ENCODE measurements at places on chromosomes 6 and 20.

- no peak for DNase-seq
Observed at GRCh38 chr20:63025534-63026331, 19.0 kb upstream of the BHLHE23 start.

- no peak for DNase-seq
Observed at GRCh38 chr6:12148841-12149240, 136.7 kb downstream of the HIVEP1 start.

DNA sequence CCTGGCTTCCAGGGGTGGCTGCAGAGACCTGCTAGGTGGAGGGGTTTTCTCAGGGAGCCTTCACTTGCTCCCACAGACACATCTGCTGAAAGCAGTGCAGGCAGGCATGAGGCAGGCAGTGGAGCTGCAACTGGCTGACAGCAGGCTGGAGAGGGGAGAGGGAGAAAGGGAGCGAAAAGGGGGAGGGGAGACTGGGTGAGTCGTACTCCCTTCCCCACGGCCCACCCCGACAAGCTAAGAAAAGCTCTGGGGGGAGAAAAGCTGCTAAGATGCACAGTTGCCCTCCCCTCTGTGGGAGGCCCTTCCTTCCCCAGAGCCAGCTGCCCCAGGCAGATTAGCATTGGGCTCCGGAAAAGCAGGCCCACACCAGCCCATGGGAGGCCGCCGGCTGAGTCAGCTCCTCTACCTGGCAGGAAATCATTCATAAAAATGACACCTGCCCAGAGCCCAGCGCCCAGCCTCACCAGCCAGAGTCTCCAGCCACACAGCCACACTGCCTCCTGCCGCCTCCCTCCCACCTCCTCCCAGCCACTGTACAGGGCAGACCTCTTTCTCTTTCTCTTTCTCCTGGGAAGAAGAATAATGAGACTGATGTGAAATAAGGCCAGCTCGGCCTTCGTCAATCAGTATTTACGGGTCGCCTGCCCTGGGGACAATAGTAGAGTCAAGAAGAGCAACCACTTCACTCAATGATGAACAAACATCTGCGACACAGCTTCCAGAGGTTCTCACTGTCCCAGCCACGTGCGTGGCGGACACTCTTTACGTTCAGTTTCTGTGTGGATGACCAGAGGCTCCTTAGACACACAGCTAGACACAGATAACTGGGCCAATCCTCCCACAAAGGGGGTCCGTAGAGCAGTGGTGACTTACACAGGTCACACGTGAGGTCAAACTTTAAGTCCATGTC lies 7.7 kb upstream of the C20orf203 start:
- DNase-seq: no peak

- DNase-seq: no peak
Observed at GRCh38 chr6:151021896-151022295, 156.4 kb downstream of the MTHFD1L start.

DNA sequence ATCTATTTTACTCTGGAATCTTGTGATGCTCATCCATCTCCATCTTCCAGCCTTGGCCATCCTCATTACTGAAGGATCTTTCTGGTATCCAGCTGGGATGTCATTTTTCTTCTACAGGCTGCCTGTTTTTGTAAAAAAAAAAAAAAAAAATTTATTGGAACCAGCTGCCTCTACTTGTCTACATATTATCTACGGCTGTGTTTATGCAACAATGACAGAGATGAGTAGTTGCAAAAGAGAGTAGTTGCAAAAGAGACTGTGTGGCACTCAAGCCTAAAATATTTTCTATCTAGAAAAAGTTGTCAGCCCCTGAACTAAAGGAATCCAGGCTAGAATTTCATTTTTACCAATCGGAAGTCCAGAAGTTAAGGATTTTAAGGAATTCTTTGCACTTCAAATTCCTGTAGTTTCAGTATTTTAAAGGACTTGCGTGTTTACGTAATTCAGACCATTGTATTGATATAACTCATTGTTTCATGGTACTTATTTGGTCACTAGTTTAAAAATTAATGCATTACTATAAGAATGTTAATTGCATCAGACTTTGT lies 38.6 kb upstream of the PLCG1 start:
- DNase-seq: no peak

DNA sequence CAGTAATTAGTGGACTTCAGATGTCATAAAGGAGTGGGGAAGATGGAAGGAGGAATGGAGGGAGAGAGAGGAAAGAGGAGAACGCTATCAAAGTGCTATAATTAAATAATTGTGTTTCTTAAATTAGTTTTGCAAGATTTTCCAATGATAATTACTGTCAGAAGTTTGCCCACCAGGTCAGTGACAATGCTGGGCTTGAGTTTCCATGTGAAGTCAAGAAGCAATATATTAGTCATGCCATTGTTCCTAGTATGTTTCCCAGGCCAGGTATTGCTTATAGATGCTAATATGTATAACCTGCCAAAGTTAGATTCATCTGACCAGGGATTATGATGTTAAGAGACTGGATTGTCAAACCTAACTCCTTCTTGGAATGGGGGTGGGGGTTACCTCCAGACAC lies 131.9 kb downstream of the GJA10 start:
- DNase-seq: no peak

GRCh38 chr6:151661928-151662327 lies 145.6 kb upstream of the ESR1 start:
- no peak for DNase-seq

GRCh38 chr20:8981482-8981881 lies 87.4 kb upstream of the PLCB4 start:
- no peak for DNase-seq

DNA sequence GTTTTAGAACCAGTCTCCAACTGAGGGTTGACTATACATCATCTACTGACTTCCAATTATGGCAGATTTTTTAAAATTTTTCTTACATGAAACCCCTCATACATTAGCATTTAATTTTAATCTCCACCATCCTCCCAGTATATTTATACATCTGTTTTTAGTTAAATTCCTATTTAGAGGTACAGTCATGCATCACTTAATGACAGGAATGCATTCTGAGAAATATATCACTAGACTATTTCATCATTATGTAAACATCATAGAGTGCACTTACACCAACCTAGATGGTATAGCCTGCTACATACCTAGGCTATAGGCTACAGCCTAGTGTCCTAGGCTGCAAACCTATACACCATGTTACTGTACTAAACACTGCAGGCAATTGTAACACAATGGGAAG lies 316.7 kb upstream of the MARCKS start:
- no peak for DNase-seq

GRCh38 chr6:93087606-93088005 lies 331.8 kb downstream of the EPHA7 start:
- no peak for DNase-seq

- no peak for DNase-seq
Observed at GRCh38 chr20:919491-919916, 3.4 kb upstream of the ANGPT4 start.

- DNase-seq: no peak
Observed at GRCh38 chr20:56391596-56392131, 351 bp downstream of the AURKA start.
